ENCODE measurements at places on chromosomes 2 and 18.

- no peak for DNase-seq
These were observed 135.2 kb downstream of the HRH4 start for GRCh38 chr18:24595561-24596031.

- no peak for DNase-seq
These were observed 161.9 kb upstream of the SIX2 start for GRCh38 chr2:45171136-45171501.

- no peak for DNase-seq
These were observed 3.9 kb downstream of the AGXT start for GRCh38 chr2:240872317-240873097.

DNA sequence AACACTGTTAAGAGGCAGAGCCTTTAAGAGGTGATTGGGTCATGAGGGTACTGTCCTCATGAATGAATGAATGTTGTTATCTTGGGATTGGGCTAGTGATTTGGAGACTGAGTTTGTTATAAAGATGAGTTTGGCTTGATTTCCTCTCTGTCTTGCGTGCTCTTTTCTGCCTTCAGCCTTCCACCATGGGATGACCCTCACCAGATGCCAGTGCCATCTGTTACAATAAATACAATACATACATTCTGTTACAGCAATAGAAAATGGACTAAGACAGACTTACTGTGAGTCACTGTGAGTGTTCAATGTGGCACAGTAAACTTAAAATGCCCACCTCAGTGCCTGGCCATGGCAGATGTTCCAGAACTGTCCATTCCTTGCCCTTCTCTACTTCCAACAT is 95.0 kb upstream of the ZFP36L2 start:
- DNase-seq = no peak

DNA sequence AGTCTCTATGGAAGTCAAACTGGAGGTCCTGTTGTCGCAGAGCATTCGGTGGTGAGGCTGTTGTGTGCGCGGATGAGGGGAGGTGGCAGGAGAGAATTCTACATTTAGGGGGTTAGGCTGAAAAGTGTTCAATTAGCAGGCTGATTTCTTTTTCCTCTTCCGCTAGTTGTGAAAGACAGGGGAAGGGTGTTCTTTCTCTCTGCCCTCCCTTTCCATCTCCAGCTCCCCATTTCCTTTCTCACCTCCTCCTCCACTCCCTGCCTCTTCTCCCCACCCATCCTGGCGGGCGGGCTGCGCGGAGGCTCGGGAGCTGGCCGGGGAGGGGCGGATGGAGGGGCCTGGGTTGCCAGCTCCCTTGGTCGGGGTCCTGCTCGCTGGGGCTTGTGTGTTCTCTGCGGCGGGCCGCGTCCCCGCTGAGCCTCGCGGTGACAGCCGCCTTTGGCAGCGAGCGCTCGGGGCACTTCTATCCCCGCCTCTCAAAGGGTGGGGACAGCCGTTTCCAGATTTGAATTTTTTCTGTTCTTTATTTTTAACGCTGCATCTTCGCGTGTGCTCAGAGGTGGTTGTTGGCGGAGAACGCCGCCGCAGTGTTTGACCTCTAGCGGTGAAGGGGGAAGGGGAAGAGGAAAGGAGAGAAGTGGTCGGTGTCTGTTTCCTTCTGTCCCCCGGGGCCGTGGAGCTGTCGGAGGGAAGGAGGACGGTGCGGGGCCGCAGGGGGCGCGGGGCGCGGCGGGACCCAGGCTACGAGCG is 3.6 kb downstream of the SOX11 start:
- no peak for DNase-seq

GRCh38 chr2:40400336-40400953 is 51.4 kb downstream of the SLC8A1 start:
- no peak for DNase-seq

DNA sequence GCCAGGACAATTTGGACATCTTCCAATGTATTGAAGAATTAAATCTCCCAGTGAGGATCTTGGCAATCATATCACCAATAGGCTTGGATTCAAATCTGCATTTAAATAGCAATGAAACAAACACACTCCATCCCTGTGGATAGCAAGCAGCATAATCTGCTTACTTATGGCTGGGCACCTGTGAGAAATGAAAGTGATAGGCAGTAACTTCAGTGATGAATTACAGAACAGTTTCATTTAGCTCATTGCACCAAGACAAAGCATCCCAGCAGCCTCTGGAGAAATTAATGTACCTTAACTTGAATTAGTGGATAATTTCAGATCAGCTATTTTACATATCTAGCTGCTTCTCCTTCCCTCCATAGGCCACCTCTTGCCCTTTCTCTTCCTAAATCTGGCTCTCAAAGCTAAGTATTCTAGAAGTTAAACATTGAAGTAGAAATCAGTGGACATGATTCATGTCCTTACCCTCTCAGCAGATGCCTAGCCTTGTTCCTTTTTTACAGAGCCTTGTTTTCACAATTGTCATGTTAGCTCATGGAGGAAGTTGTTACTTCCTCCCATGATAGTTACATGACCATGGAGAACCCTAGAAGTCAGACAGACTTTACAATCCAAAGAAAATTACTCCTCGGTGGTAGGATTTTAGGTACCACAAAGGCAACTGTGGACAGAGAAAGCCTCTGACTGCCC is 88.5 kb upstream of the TACR1 start:
- DNase-seq = no peak

GRCh38 chr2:96085541-96086355 is 30.6 kb downstream of the ADRA2B start:
- no peak for DNase-seq

DNA sequence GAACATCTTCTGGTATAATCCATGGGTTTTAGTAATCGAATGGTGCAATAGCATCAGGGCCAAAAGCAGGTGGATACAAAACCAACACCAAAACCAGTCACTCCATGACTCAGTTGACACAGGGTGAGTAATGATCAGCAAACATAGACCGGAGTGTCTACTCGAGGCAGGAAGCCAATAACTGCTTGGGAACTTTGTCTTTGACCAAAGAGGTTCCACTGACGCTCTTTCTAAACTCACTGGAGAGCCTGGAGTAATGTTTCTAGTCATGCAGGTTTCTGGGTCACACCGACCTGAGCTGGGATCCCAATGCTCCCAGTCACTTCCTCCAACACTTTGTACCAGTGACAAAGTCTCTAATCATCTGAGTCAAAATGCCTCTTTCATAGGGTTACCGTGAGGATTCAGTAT is 30.9 kb downstream of the MREG start:
- DNase-seq = no peak

DNA sequence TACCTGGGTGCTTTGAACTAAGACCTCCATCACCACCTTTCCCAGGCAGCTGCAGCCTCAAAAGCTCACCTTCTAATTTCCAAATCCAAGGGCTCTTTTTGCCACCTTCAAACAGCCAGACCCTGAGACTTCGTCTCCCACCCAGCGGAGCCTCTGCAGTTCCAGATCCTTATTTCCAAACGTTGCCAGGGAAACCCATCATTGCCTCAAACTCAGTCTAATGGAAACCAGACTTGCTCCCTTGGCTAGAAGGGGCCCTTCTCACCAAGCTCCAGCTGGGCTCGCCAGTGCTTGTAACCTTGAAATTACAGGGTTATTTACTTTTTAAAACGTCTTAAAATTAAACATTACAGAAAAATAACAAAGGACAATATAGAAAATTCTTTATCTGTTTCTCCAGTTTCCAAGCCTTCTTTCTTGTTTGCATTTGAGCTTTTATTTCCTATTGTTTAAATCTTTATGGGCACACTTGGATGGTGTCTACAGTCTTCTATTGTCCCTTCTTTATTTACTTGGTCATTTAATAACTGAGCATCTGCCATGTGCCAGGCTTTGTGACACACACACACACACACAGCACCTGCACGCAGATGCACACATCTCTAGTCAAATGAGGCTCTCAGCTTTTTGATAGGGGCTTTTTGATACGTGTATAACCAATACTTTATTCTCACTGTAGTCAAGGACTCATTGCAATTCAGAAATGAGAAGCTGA is 36.1 kb downstream of the TRPM8 start:
- DNase-seq = no peak

GRCh38 chr2:234913208-234913626 is 38.6 kb upstream of the SH3BP4 start:
- DNase-seq = no peak

DNA sequence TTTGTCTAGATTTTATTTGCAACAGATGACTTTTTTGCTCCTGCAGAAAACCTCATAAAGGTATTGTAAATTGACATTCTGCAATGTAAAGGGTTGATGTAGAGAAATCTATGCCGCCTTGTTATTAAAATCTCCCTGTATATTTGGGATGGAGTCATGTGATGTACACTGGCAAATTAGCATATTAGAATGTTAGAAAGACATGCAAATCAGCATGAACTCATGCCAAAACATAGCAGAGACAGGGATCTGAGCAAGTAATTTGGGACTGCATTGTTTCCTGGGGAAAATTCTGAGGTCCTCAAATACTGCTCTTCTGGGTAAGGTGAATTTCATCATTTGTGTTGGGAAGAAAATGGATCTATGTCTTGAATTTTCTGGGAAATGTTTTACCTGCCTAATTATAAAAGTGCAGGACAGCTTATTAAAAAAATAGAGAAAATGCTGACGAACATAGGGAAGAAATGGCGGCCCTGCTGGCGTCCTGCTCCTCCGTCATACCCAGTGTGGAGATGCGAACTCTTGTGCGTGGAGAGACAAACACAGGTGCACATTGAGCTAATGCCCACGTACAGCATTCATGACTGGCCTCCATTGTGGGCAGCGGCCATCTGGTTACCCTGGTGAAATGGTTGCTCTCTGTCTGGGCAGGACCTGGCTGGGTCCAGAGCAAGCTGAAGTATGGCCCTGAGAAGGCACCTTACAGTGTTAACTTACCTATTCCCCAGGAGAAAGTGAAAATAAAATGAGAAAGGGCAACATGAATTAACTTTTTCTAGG is 16.3 kb downstream of the ALLC start:
- no peak for DNase-seq

DNA sequence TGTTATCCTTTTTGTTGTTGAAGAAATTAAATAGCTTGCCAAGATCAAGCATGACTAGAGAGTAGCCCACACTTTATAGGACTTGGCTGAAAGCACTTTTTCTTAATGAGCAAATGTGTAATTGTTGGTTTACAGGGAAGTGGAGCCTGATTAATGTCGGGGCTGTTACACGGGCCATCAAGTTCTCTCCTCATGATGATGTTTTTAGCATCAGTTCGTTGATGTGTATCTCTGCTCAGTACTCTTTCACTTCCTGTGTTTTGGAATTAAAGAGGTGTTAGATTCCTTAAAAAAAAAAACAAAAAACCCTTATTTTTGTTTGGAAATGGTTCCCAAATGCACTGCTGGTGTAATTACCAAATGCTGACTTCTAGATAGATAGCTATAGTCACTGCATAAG is 114.2 kb downstream of the PTPRM start:
- DNase-seq = no peak

DNA sequence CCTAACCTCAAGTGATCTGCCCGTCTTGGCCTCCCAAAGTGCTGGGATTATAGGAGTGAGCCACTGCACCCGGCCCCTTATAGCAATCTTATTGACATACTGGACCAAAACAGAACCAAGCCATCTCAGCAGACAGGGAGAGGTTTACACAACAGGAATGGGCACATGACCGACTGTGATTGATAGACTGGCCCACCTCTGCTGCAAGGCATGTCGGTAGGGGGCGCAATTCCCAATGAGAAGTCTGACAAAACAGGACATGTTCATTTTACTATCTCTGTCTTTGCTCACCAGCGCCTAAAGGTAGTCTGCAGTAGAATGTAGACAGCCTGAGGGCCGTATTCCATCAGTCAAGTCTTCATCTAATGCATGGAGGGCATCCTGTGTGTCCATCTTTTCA is 2.0 kb downstream of the LYPD6B start:
- DNase-seq = no peak

DNA sequence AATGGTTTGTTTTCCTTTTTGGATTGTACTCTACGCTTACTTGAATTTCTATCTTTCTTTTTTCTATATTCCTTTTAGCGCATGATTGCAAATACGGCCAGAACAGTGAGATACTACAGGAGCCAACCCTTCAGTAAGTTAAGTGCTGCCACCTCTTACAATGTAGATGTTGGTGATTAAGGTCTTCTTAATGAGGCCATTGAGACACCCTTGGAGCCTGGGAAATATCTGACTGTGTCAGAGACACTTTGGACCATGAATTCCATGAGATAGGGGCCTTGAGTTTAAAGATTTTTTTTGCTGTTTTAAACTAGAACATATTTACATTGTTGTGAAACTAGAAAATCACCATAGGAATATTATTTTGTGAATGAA is 27.1 kb upstream of the MAP3K20 start:
- DNase-seq = no peak
